NCI-H510A (cell line): ENCODE measurements at places on chromosomes 16 and 17.

DNA sequence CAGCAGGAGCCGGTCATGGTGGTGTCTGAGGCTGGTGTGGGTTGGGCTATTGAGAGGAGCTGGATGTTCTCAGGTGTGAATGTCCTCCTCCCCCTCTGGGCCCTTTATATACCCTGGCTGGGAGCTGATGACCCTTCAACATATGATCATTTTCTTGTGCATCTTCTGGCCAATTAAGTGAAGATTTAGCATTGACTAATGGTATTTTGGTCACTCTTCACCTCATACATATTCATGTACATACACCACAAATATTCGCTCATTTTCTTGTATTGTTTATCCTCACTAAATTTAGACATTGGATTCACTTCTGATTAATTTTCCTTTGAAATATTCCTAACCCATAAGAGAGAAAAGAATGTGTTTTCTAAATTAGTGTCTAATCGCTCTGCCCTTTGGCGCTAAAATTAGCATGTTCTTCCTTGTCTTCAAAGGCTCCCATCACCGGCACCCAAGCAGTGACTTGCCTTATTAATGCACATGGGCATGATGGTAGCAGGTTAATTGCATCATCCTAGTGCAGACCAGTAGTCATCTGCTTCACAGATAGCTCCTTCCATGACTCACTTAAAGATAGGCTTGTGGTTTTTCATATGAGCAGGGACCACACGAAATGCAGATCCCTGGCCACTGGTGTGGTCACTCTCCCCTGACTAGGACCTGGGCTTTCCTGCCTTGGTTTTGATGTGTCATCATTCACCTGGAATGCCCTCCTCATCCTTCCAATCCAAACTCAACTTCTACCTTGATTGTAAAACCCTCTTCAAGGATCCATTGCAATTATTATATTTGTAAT is at the start of gene KRTAP2-4:
TSS of gene KRTAP2-4 (minus strand) at position 51 of the 796 bp plus-strand sequence. CDS start at position 17, 34 bp downstream.
- DNase-seq = no peak

DNA sequence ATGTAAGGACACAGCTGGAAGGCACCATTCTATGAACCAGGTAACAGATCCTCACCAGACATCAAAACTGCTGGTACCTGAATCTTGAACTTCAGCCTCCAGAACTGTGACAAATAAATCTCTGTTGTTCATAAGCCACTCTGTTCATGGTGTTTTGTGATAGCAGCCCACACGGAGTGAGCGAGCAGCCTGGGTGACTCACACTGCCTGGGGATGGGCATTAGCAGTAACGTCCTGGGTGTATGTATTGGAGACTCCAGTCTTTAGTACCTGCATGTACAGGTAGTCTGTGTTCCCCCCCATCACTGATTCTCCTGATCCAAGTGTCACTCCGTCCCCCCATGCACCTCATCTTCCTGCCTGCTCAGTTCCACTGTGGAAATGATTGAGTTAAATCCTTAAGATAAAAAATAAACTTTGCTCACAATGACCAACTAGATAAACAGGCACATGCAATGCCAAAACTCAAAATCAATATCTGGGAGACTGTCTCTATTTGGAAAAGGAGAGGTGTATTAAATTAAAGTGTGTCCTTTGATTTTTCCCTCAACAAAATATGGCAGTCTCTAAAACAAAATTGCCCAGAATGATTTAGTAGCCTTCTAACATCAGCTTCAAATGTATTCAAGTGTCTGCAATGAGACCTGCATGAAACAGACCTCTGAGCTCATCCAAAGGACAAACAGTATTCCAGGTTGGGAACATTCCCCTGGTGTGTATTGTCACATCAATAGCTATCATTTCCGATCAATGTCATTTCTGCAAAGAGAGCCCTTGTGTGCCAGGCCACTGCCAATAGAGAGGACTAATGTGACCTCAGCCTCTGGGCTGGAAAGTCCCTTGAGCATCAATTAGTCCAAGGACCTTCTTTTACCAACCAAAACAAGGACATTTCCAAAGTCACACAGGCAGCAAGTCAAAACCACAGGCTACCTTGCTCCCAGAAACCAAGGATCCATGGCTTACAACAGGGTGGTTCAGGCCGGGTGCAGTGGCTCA is 12.2 kb upstream of the VAT1L start:
- no peak for DNase-seq

DNA sequence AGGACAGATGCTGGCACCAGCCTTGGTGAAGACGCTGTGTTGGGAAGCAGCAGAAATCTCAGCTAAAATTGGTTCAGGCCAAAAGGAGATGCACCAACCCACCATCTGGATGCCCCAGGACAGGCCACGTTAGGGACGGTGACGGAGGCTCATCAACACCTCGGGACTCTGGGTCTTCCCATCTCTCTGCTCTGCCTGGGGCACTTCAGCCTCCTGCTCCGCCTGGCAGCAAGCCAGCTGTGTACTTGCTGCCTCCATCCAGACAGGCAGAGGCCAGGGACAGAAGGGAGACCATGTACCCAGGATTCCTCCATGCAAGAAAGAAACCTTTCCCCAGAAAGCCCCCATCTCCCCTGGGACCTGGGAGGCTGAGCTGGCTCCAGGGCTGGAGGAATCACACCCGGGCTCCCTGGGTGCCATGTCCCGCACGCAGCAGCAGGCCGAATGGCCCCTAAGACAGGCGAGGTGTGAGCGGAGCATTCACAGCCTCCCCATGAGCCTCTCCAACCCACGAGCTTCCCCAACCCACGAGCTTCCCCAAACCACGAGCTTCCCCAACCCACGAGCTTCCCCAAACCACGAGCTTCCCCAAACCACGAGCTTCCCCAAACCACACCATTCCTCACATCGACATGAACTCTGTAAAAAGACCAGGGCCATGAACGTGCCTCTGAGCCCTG is 274.5 kb downstream of the C16orf95 start:
- DNase-seq = no peak

DNA sequence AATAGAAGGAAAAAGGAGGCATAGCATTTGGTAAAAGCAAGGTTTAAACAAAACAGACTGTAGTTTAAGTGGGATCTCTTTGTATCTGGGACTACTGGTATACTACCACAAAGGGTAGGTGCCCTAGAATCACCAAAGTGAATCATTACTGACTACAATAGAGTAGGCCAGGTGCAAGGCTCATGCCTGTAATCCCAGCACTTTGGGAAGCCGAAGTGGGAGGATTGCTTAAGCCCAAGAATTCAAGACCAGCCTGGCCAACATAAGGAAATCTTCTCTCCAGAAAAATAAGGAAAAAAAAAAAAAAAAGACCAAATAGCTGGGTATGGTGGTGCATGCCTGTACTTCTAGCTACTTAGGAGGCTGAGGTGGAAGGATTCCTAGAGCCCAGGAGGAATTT is 60.8 kb upstream of the CORO6 start:
- DNase-seq = no peak

GRCh38 chr17:30236766-30237165 is 1.3 kb upstream of the SLC6A4 start:
- no peak for DNase-seq

- DNase-seq = no peak
Observed at GRCh38 chr16:27498916-27499658, 50.6 kb downstream of the GTF3C1 start.

DNA sequence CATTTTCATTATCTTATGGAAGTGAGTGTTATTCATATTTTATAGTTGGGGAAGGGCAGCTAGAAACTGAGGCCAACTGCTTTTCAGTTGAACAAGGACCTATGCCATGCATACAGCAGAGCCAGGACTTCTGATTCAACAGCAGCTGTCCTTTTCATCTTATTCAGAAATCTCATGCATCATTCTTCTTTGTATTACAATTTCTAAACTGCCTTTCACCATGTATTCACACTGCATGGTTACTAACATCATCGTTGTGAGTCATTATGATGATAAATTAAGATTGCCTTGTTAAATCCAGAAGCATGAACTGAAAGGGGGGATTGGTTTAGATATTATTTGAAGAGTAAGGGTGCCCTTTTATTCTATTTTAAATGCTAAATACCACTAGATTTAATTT is 1470.1 kb upstream of the GOT2 start:
- DNase-seq = no peak

DNA sequence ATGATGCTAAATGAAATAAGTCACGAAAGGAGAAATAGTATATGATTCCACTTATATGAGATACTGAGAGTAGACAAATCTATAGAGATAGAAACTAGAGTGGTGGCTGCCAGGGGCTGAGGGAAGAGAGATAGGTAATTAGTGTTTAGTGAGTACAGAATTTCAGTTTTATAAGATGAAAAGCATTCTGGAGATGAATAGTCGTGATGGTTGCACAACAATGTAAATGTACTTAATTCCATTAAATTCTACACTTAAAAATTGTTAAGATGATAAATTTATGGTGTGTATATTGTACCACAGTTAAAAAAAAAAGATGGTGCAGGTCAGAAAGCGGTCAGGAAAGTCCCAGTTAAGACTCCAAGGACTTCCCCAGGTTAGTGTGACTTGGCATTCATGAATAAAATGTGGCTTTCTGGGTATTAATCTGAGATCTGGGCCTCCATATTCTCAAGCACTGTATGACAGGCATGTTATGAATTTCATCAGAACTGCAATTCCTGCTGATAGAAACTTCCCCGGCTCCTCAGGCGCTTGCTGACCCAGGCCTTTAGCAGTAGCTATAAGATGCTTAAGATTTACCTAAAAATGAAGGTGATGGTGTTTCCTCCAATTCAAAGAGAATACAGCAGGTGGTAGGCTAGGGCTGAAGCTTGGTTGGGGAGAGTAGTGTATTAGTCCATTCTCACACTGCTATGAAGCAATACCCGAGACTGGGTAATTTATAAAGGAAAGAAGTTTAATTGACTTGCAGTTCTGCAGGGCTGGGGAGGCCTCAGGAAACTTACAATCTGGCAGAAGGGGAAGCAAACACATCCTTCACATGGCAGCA is 115.3 kb upstream of the SOX9 start:
- DNase-seq = no peak

DNA sequence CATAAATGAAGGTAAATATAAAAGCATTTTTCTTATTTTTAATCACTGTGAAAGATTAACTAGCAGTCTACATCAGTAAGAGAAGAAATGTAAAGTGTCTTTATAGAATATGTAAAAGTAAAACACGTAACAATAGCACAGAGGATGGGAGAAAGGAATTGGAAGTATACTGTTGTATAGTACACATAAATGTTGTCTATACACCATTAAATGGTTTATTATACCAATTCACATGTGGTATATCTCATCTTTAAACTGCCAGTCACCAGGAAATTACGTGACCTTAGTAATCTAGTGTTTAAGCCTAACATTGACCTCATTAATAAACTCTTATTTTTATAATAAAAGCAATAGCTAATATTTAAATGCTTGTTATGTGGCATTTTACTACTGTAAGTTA is 87.4 kb downstream of the USP32 start:
- DNase-seq = no peak

DNA sequence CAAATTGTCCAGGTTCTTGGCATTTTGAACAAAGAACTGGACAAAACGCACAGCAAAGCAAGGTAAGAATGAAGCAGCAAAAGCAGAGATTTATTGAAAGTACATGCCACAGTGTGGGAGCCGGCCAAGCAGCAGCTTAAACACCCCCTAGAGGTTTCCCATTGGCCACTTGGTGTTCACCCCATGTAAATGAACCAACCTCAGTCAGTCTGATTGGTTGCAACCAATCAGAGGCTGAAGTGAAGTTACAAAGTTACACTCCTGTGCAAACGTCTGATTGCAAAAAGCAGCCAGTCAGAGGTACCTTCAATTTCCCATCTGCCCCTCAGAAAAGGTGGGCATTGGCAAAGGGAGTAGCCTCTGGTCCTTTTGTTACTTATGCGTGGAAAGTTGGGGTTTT is 8.8 kb upstream of the ZNF263 start:
- no peak for DNase-seq

- no peak for DNase-seq
Observed at GRCh38 chr16:2709588-2709984, 10.4 kb downstream of the PRSS27 start.

DNA sequence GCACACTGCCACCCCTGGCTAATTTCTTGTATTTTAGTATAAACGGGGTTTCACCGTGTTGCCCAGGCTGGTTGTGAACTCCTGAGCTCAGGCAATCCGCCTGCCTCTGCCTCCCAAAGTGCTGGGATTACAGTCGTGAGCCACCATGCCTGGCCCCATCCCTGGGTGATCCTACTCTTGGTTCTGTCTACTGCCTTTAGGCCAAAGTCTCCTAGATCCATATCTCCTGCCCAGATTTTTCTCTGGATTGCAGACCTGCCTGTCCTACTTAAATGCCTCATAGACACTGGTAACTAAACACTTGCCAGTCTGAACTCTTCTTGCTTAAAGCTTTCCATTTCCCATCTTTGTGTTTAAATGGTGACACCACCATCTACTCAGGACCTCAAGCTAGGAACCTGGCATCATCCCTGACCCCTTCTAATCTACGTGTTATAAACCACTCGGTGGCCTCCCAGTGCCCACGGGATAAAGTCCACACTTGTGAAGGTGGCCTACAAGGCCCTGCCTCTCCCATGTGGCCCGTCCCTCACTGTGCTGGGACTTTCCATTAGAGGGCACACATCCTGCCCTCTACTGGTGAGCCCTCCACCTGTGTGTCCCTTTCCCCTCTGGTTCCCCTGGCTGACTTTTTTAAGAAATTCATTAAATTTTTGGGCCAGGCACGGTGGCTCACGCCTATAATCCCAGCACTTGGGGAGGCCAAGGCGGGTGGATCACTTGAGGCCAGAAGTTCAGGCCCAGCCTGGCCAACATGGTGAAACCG is 51.1 kb downstream of the USP43 start:
- no peak for DNase-seq
